ENCODE measurements at places on chromosomes 13 and 19.

- no peak for DNase-seq
Observed at GRCh38 chr13:102715447-102715846, 20.6 kb upstream of the METTL21C start.

DNA sequence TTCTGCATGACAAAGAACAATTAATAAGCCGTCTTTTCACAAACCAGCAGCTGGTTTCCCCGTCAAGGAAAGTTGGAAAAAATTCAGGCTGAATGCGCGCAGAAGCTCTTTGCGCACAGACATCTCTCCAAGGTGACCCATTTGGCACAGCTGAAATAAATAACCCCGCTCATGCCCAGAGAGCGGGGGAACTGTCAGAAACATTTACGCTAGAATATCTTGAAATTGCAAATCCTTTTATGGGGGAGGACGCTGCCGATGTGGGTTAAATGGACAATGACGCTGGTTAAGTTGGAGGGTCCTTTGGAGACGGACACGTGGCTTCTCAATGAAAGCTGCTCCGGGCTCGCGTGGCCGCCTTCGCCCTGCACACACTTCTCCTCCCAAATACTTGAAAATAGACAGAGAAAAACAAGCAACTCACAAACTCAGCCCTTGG is 30.6 kb downstream of the GSX1 start:
- no peak for DNase-seq

- no peak for DNase-seq
Observed at GRCh38 chr13:111470933-111471332, 150.5 kb downstream of the TEX29 start.

GRCh38 chr13:26019881-26020870 is 31.6 kb downstream of the SHISA2 start:
- no peak for DNase-seq

DNA sequence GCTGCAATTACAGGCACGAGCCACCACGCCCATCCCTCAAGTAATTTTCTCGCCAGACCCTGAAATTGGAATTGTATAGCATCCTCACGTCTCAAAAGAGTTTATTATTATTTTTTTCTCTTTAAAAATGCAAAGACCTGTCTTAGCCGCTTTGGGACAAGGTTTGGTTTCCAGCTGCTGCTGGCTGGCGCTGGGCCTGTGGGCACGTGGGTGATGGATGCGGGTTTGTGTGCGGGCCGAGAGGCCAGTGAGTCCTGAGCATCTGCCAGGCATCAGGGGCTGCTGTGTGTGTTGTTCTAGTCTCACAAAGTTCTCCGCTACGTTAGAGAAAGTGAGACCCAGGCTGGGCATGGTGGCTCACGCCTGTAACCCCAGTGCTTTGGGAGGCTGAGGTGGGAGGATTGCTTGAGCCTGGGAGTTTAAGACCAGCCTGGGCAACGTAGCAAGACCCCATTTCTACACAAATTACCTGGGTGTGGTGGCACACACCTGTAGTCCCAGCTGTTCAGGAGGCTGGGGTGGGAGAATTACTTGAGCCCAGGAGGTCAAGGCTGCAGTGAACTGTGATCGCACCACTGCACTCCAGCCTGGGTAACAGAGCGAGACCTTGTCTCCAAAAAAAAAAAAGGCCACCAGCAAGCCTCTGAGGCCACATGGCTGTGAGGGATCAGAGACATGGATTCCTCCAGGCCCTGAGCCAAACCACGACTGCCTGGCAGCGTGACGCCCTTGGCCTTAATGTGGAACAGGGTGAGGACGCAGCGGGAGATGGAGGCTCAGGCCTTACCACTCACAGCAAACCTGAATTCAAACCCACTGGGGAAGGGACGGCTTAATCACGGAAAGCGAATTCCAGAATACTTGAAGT is 4.7 kb upstream of the TMPRSS9 start:
- DNase-seq, result no peak

DNA sequence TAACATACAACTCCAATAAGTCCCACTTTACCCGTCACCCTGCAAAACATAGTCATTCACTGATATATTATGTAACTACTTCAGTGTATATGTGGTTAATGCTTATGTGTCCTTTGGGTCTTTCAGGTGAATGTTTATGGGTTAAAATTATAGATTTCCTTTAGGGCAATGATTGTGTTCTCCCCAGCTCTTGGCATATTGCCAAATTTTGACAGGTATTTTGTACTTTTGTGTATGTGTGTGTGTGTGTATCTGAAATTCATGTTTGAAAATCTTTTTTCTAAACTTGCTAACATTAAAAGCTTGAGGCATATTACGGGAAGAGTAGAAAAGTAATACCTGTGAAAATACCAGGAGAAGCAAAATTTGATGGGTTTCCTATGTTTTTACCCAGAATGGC is 8.2 kb downstream of the CDK8 start:
- no peak for DNase-seq

GRCh38 chr13:50366488-50367174 is 351.4 kb downstream of the KCNRG start:
- peak; percentile 92 for DNase-seq

DNA sequence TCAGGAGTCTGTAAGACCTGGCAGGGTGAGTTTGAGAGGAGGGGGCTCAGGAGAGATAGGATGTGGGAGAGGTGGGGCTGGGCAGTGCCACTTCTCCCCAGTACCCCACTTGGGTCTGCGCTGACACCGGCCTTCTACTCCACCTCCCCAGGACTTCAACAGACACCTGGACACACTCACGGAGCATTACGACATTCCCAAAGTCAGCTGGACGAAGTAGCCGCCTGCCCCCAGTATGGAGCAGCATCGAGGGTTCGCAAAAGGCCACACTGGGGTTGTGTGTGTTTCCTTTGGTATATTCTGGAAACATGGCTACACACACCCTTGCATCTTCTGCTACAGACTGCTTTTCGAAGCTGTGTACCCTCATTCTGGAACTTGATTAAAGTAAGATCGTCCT is 5.5 kb downstream of the FAM32A start:
- DNase-seq, result no peak

- no peak for DNase-seq
Observed at GRCh38 chr19:10010247-10010691, at the start of gene COL5A3. Gene COL5A3 (minus strand): TSS chr19:10010504. CDS start chr19:10010385, 119 bp downstream.

GRCh38 chr19:4583961-4584669 is 24.6 kb upstream of the SEMA6B start:
- no peak for DNase-seq

DNA sequence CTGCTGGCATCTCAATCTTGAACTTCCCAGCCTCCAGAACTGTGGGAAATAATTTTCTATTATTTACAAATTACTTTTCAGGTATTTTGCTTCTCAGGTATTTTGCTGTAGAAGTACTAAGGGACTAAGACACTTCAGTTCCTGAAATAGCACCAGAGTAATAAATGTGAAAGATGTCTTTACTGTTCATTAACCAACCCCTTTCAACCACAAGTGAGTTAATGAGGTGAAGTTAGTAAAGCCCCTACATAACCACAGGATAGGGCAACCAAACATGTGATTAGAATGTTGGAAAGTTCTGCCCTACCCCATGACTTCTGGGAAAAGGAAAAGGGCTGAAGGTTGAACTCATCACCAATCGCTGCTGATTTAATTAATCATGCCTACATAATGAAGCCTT is 2.7 kb upstream of the ZNF345 start:
- no peak for DNase-seq

DNA sequence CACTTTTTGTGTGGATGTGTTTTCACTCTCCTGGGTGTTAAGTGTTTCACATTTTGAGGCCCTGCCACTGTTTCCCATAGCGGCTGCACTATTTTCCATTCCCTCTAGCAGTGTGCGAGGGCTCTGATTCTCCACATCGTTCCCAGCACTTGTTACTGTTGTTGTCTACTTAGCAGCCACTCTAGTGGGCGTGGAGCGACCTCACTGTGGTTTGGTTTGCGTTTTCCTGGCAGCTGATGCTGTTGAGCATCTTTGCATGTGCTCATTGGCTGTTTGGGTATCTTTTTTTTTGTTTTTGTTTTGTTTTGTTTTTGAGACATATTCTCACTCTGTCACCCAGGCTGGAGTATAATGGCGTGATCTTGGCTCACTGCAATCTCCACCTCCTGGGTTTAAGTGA is 14.4 kb downstream of the NAXD start:
- DNase-seq, result no peak
